Stimulated activated CD4-positive, alpha-beta T cell treated with anti-CD3 and anti-CD28 coated beads, Interleukin-12 subunit alpha, Interleukin-12 subunit beta, amount 100 ng/mL, for 4 hours (primary cell): ENCODE measurements at places on chromosomes 5 and 9.

DNA sequence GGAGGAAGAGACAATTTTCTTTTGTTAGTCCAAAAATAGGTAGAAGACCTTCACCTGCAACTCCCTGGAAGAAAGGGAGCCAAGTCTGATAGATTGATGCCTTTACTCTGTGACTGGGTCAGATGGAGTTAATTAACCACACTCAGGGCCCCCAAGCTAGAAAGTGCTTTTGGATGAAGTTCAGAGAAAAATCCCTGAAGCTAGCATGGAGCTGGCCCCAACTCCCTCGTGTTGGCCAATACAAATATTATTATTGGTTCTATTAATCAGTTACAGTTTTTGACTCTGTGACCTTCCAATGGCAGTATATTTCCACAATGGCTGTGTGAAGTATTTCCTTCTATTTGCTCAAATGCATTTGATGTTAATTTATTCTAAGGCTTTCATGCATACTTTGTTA is 1753.5 kb downstream of the EFNA5 start:
- DNase-seq: no peak

DNA sequence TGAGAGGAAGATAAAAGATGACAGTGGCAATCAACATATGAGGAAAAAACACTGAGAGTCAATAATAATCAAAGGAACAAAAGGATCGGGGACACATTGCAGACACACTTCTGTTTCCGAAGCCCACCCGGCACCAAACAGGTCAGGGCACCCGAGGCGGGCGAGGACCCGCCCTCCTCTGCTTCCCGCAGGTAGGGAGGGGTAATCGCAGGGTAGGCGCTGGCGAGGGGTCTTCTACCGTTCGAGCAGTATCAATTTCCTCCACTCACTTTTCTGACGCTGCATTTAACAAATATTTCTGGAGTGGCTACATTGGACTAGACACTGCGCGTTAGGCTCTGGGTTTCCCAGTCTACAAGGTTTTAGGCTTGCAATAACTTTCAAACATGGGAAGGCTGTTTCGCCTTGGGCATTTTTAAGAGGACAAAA is 1.3 kb downstream of the TXN start:
- DNase-seq: no peak

DNA sequence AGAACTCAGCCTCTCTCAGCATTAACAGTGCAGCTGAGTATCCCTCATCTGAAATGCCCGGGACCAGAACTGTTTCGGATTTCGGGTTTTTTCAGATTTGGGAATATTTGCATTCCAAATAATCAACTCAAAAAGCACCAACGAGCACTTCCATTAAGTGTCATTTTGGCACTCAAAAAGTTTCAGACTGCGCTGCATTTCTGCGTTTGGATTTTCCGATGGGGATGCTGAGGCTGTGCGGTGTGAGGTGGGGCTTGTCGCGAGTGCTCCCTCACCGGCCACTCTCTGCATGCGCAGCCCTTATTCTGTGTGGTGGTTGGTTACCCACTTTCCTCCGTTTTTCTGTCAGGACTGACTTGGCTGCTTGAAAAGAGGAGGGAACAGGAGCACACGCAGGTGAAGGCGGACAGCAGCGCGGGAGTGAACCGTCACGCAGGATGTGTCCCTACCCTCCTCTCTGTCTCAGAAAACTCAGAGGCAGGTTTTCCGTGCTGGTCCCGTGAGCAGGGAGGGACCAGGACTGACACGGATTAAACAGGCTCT is 8.4 kb downstream of the UBAC1 start:
- DNase-seq: no peak

DNA sequence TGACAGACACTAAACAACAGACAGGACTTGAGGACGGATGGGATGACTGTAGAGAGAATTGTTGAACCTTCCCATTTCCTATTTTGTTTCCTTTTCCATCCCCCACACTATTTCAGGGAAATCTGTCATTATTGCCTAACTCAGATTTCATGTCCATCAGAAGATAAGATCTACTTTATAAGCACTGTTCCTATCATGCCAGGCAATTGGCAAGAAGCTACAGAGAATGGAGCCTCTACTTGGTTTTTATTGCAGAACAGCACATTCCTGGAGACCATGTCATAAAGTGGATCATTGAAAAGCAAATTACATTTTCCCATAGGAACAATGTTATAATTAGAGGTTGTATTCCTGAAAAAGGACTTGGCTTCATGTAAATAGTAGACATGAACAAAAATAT is 173.7 kb upstream of the KIF2A start:
- no peak for DNase-seq

DNA sequence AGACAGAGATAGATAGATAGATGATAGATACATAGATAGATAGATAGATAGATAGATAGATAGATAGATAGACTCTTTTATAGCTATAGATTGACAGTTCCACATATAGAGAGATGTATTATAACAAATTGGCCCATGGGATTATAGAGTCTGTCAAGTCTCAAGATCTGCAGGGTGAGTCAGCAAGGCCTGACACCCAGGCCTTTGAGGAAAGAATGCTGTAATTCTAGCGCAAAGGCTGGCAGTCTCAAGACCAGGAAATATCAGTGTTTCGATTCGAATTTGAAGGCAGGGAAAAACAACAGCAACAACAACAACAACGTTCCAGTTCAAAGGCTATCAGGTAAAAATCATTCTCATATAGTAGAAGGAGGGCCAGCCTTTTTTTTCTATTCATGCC is 339.2 kb upstream of the CDH9 start:
- DNase-seq: no peak
